Activated T-helper 1 cell treated with Interleukin-2 at 50 U/mL for 16 hours (primary cell): ENCODE measurements at places on chromosomes 11 and 22.

- no peak for DNase-seq
Observed at GRCh38 chr22:28466399-28466798, 213.2 kb downstream of the TTC28 start.

- no peak for DNase-seq
Observed at GRCh38 chr22:49366437-49366836, 461.2 kb downstream of the BRD1 start.

GRCh38 chr11:56331861-56332491 is 13.9 kb upstream of the OR8K1 start:
- DNase-seq: no peak

DNA sequence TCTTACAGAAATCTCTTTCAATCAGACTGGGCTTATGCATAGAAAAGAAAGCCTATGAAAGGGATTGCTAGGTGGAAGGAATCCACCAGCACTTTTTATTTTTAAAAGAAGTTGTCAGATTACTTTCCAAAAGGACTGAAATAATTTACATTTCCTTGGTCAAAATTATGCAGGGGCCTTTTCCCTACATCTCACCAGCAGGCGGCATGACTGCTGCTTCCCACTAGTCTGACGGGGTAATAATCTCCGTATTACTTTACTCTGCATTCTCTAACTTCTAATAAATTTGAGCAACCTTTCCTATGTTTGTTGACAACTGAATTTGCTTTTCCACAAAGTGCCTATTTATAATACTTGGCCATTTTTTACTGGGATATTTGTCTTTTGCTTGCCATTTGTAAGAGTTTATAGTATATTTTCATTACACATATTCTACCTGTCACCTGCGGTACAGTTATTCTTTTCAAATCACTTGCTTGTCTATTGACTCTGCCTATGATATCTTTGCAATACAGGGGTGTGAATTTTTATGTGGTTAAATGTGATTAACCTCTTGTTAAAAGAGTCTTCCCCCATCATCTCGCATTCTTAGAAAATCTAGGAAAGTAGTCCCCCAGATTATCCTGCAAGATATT is 51.9 kb upstream of the USP47 start:
- DNase-seq: no peak

- DNase-seq: no peak
Observed at GRCh38 chr22:45672564-45673481, 1.2 kb downstream of the ATXN10 start.

DNA sequence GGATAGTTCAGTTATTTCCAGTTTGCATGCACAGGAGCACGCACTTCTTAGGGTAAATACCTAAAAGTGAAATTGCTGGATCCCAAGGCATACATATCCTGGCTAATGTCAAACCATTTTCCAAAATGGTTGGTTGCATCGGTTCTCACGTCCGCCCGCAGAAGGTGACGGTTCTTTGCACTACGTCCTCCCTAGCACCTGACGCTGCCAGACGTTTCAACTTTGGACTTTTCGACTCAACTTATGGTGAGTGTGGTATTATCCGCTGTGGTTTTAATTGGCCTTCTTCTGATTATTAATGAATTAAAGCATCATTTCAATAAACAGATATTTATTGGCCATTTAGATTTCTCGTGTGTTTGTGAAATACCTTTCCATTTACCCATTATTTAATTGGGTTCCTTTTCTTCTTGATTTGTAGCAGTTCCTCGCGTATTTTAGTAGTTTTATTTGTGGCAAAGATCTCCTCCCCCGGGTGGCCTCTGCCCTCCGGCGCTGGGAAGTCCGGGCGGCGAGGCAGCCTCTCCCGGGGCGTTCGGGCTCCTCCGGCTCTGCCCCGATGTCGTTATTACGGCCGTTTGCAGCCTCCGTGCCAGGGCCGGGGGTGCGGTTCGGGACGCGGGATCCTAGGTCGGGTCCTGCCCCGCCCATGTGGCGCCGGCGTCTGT is at the start of gene JHY:
Gene JHY, plus strand, starts transcription at position 571 of the 668 bp plus-strand sequence. CDS start 3,091 bp downstream, outside the sequence.
- DNase-seq: no peak

GRCh38 chr22:49812838-49813237 is 14.8 kb downstream of the BRD1 start:
- DNase-seq: no peak

DNA sequence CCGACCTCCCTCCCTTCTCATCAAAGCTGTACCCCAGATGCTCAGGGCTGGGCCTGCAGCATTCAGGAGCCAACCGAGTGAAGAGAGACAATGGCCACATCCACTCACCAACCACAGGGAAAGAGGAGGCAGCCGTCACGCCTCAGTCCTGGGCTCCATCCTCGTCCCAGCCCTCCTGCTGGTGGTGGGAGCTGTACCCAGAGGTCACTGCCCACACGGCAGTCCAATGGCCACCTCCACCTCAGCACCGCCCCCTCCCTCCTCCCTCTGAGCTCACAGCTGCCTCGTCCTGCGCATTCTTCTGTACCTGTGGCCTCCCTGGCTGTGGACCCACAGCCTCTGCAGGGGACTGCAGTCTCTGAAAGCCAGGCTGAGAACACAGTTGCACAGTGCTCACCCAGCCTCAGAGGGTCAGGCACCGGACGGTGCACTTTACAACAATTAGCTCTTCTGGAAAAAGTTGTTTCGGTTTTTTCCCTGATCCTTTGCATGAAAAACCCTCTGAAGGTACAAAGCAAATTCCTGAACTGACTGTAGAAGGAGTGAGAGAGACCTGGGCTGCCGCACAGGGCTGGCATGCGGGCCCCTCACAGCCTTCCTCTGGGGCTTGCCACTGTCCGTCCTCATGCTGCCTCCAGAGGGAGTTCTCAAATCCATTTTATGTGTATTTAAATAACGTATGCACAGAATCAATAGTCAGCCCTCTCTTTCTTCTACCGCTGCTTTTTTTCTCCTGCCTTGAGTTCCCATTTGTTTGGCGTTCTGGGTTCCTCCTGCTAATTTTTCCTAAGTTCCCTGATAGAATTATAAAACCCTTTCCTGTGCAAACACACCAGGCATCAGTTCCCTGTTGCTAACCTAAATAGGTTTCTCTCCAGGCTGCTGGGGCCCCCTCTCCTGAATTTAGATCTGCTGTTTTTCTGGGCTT is 52.7 kb downstream of the PHF21B start:
- no peak for DNase-seq

DNA sequence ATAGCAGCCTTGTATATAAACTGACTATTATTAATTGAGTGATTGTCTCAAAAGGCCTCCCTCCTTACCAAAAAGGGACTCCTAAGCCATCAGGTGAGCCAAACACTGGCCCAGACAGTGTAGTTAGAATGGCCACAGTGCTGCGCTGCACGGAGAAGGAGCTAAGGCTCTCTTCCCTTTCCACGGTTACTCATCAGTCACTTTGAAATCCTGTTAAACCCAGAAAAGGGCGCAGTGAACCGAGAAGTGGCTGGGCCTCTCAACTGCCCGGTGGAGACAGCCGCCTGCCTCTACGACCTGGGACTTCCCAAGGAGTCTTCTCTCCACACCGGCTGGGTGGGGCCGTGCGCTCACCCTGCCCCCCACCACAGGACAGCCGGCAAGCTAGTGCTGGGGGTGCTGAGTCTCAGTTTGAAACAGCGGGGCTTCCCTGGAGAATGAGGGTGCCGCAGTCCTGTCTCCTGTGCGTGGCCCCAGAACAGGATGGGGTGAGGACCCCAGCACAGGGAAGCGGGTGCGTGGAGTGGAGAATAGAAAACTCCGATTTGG is 1.3 kb downstream of the MYH9 start:
- DNase-seq: no peak

DNA sequence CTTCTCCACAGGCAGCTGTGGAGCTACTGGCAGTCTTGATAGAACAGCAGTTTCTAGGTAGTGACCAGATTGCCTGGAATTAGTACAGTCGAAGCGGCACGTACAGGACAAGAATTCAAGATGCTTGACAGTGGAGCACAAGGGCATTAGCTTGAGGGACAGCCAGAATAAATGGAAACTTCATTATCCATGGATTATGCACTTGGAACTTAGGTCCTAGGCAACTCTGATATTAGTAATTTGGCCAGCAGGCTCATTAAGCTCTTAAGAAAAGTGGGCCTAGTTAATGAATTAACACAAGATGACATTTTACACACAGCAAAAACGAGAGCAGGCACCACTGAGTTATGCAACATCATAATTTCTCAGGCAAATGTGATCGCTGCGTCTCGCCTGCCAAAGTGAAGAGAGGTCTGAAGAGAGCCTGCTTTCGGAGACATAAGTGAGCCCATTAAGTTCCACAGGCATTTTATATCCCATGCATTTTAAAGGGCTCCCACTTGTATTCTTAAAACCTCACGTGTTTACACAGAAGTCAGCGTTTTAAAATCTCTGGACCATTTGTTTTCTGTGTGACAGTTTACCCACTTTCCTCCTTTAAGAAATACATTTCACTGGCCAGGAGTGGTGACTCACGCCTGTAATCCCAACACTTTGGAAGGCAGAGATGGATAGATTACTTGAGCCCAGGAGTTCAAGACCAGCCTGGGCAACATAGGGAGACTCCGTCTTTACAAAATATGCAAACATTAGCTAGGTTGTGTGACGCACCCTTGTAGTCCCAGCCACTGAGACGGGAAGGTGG is 66.2 kb downstream of the COMMD9 start:
- DNase-seq: no peak

- no peak for DNase-seq
Observed at GRCh38 chr11:5679811-5680210, 5.1 kb downstream of the TRIM5 start.

DNA sequence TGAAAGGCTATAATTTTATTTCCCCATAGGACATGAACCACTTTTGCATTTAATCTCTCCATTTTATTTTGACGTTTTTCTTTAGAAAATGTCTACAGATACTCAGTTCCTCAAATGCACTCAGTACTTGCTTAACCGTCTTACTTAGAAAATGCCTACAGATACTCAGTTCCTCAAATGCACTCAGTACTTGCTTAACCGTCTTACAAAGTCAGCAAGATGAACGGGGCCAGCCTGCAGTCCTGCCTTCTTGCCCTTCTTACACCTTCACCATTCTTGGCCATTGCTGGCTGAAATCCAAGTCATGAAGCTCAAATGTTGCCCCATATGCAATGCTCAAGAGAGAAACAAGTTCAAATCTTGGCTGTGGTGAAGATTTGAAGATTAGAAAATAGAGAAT is 34.1 kb downstream of the CSNK2A3 start:
- DNase-seq: no peak

DNA sequence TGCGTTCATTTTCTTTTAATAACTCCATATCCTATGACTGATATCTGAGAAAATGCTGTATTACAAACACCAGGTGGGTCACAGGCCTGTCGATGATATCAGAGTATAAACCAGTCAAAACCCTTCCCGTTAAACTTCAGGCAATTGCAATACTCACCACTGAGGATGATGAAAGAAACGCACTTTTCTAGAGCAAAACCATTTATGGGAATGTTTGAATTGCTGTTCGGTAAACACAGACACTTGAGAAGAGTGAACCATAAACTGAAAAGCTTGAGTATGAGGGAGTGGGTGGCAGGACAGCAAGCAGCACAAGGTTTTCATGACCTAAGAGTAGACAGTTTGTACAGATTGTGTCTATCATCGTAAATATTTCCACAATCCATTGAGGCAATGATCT is 139.8 kb upstream of the CEP126 start:
- no peak for DNase-seq

- DNase-seq: no peak
Observed at GRCh38 chr11:16526947-16527346, 170.6 kb upstream of the SOX6 start.

GRCh38 chr11:110128161-110128560 is 35.0 kb downstream of the ZC3H12C start:
- no peak for DNase-seq

- DNase-seq: no peak
Observed at GRCh38 chr22:33573479-33573878, 346.8 kb downstream of the LARGE1 start.

- DNase-seq: no peak
Observed at GRCh38 chr22:25852223-25852622, 110.2 kb downstream of the MYO18B start.

DNA sequence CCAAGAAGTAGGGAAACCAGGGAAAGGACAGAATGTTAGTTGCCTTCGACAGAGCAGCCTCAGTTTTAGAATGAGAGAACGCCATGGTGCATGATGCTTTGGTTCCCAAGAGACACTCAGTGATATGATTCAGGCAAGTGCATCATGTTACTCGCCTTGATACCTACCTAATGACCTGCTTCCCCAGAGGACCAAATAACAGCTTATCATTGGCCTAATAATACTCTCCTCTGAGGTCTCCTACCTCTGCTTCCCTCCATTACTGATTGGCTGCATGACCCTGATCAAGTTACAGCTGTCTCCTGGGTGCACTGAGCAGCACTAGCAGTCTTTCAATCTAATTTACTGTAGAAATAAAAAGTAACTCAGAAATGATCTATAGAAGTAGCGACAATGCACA is 979.7 kb upstream of the FAT3 start:
- DNase-seq: no peak

GRCh38 chr11:16807306-16807705 is 68.9 kb downstream of the C11orf58 start:
- DNase-seq: no peak

GRCh38 chr11:19398772-19399527 is 158.2 kb upstream of the E2F8 start:
- DNase-seq: no peak

DNA sequence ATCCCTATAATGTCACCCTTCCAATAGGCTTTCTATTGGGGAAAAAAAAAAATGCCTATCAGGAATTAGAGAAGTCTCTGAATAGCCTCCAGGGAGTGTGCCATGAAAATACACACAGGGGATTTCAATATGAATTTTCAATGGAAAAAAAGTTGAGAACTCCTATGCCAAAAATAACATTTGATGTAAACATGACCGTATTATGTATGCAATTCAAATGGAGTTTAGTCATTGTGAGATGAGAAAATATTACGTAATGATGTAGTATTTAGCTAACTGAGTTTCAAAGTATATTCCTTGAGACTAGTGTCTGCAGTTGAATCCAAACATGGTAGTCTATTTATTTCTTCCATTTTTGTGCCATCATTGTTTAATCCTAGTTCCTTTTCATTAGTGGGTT is 182.3 kb downstream of the BLID start:
- DNase-seq: no peak

DNA sequence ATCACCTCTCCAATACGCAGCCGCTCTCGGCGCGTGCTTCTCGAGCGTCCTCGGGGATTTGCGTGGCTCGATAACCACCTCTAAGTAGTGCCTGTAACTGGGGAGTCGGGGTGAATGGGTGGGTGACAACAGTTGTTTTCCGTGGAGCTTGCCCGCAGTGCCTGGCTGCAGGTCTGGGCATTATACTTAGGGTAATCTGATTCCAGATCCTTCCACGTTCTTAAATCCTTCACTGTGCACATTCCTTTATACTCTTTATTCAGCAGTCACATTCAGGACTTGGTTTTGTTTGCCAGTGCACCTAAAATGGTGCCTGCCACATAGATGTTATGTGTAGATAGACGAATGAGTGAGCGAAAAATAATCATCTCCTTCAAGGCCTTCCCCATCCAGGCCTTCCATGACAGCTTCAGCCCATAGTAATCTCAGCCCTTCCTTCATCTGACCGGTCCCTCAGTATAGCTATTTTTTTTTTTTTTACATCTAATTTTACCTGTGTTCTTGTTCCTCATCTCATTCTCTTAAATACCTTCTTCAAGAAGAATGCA is 602 bp downstream of the NAT10 start:
- no peak for DNase-seq
